ENCODE measurements at places on chromosomes 5 and 9.
A peak's percentile ranks its signal among the peaks of the same experiment; 100 is the strongest.

DNA sequence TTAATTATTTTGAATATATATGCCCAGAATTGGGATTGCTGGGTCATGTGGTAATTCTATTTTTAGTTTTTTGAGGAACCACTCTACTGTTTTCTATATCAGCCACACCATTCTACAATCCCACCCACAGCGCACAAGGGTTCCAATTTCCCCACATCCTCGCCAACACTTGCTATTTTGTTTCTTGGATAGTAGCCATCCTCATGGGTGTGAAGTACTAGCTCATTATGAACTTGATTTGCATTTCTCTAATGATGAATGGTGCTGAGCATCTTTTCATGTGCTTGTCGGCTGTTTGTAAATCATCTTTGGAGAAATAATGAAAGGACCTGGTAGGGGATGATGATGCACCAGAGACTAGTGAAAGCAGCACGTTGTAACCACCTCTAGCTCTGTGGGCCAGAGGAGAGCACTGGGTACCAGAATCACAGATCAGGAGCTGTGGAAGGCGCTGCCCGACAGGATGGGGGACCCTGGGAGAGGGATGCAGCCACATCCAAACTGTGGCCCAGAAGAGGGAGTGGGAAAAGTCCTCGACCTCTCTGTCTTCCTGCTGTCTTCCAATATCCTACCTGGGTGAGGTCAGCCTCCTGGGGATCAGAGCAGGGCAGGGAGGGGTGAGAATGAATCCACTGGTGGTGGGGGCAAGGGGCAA, 155.4 kb downstream of the RGS3 start:
- DNase-seq, result no peak

GRCh38 chr9:105421864-105422263, 26.0 kb upstream of the FSD1L start:
- no peak for DNase-seq

- no peak for DNase-seq
Observed at GRCh38 chr5:146076455-146076854, 28.9 kb downstream of the PLAC8L1 start.

- DNase-seq, result no peak
Observed at GRCh38 chr5:4781299-4781698, 358.8 kb upstream of the ADAMTS16 start.

DNA sequence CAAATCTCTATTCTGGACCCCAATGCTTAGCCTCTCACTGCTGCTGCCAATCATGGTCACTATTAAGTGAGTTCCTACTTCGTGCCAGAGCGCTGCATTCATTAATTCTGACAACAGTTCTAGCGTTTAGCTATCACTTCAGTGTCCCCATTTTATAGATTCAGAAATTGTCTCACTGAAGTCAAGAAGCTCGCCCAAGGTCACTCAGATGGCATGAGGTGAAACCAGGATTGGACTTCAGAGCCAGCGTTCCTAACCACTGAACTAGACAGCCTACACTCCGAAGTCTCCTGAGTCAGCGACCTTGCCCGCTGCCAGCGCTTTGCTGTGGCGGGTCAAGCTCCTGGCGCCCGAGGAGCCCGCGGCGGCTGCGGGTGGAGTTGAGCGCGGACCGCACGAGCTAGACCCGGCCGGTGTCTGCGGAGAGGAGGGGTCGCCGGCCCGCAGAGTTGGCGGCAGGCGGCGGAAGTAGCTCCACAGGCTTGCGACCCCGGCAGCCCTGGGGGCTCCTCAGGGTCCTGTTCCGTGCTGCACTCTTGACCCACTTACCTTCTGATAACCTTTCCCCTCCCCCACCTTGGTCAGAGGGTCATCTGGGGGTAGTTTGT, 2.1 kb upstream of the GABRB2 start:
- no peak for DNase-seq

GRCh38 chr5:154397652-154398406, 48.0 kb upstream of the SAP30L start:
- no peak for DNase-seq

DNA sequence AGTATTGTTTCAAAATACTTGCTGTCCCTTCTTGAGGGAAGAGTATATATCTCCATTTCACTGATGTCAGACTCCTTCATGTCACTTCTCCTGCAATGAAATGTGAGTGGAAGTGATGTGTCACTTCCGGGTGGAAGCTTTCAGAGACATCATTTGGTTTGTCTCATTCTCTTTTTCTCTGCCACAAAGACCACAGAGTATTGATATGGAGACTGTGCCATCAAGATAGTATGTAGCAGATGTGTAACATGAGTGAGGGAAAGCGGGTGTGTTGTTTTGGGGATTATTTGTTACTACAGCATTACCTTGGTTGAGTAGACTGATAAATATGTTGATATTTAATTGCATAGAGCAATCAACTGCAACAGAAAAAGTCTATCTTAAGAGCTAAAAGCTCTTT, 169.8 kb downstream of the FBXL7 start:
- no peak for DNase-seq

GRCh38 chr5:73199671-73200070, 26.7 kb downstream of the TMEM174 start:
- DNase-seq, result no peak

GRCh38 chr9:14179449-14179848, 134.5 kb downstream of the NFIB start:
- no peak for DNase-seq

DNA sequence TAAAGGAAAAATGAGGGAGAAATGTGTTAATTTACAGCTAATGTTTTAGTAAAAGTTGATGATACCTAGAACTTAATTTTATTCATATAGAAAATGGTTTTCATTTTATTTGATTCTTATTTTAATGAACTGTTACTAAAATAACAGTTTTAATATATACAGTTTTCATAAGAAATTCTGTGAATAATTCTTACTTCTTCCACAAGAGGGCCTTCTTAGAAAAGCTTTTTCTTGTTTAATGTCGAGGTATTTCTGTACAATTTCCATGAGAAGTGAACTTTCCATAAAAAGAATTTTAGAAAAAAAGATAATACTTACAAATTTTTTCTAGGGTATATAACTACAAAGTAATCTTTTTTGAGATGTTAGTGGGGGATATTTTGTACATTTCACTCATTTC, 73.9 kb downstream of the KLF9 start:
- peak; percentile 17 for DNase-seq

- no peak for DNase-seq
Observed at GRCh38 chr5:127707209-127707608, 4.0 kb downstream of the CCDC192 start.
